ENCODE measurements at places on chromosomes 16 and 17.
A peak's percentile ranks its signal among the peaks of the same experiment; 100 is the strongest.

DNA sequence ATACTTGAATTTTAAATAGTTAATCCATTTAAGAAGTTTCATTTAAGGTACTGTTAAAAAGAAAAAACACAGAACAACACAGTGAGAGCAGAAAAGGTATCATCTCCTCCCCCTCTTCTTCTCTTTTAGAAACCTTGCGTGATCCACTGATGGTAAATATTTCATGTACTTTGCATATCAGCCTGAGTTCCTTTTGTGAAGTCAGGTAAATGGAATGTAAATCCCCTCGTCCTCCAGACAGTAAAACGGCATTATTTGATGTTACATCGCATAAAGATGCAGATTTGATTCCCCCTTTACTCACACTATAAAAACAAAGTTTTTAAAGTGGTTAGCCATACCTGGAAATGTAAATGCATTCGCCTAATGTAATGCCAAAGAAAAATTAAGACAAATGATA, 234.4 kb downstream of the WWOX start:
- DNase-seq, result no peak

DNA sequence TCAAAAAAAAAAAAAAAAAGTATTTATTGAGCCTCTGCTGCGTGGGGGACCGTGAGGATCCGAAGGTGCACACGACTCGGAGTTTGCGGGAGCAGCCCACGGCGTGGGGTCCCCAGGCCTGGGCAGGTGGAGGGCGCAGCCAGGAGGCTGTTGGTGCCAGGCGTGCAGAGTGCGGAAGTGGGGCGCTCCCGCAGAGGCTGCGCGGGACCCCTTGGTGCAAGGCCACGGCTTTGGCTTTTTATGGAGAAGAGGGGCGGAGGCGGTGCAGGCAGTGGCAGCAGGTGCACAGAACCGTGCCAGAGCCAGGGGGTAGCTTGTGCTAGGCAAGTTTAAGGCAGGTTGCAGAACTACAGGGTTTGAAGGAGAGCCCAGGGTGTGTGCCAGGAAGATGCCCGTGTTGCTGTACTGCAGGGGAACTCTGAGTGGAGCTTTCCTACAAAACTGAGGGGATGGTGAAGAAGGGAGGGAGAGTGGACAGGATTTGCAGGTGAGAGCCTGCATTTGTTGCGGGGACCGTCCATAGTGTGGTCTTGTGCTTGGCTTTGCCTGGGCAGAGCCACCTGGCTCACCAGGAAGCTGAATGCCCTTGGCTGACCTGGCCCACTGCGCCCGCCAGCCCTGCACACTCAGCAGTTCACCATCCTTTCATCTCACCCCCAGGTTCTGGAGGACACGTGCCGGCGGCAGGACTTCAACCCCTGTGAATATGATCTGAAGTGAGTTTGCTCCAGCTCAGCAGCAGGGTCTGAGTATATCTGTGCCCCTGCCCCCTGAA, 1.3 kb downstream of the ASPSCR1 start:
- no peak for DNase-seq

- no peak for DNase-seq
Measured at GRCh38 chr17:2102931-2103809, 48.3 kb downstream of the HIC1 start.

GRCh38 chr16:24943471-24943870, 71.7 kb downstream of the ARHGAP17 start:
- DNase-seq, result no peak

DNA sequence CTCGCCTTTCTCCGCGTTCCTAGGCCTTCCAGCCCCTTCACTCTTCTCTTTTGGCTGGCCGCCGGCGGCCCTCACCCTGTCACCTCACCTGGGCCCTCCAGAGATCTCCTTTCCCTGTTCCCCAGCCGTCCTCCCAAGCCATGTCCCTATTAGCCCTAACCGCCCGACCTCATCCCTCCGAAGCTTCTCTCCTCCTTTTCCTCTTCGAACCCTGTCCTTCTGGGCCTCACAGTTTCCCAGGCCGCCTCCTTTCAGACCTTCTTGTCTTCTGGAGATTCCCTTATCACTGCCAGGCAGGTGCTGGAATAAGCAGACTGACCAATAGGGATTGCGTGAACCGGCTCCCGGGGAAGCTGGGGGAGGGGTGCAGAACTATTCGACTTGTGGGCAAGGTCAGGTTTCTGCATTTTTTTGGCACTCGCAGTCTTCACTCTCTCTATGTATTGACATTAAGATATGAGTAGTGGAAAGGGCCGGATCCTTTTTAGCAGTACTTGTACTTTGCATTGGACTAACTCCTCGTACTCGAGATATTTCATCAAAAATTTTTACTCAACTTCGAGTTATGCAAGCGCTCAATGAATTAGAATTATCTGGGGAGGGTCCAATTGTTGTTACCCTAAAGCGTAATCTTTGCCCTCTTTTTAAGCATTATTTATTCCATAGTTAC, 690 bp downstream of the RHOT1 start:
- peak; percentile 25 for DNase-seq

- DNase-seq, result no peak
Measured at GRCh38 chr16:1261131-1261892, 5.4 kb downstream of the TPSD1 start.

DNA sequence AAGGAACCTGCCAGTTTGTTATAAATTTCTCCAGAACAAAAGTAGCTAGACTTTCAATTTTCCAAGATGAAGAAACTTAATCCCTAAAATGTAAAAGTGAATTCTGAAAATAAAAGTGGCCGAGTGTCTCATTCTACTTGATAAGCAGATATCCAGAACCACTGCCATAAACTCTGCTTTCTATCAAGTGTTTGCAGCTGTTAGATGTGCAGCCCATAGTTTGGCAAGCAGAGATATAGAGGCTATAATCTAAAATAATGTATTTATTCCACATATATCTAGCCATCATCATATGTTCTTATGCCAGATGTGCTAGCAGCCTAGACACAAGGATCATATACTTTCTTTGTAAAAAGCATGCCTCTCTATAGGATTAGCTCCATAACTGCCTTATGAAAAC, 14.7 kb upstream of the FBXL20 start:
- no peak for DNase-seq

- peak; percentile 99 for DNase-seq
Measured at GRCh38 chr16:87383505-87384161, at the start of gene FBXO31. Gene FBXO31 (minus strand): TSS chr16:87383776. CDS start chr16:87383744, 32 bp downstream.

DNA sequence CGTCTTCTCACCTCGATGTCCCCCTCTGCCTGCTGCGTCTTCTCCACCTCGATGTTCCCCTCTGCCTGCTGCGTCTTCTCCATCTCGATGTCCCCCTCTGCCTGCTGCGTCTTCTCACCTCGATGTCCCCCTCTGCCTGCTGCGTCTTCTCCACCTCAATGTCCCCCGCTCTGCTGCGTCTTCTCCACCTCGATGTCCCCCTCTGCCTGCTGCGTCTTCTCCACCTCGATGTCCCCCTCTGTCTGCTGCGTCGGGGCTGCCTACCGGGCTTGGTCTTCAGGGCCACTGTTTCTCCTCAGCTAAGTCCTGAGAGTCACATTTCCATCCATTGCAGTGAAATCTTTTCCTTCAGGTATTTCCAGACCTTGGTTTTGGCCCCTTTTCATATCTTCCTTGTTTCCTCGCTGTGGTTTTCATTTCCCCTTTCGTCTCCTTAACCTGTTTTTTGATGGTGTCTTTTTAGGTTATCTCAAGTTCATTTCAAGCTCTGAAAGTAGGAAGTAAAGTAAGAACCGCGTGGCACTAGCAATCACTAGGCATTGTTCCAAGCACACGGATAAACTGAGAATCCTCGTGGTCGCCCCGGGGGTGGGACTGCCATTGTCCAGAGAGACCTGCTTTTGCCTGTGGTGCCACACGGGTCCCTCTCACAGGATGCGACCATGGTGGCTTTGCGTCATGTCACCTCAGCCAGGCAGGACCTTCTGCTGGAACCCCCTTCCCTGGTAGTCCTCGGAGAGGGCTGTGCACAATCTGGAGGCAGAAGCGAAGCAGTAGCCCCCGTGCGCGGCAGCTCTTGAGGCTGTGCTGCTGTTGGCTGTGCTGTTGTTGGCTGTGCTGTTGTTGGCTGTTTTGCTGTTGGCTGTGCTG, 9.5 kb upstream of the ZNF750 start:
- no peak for DNase-seq

- no peak for DNase-seq
Measured at GRCh38 chr16:86665319-86665675, 86.9 kb downstream of the FOXL1 start.
